ENCODE measurements at places on chromosomes 13 and 19.

DNA sequence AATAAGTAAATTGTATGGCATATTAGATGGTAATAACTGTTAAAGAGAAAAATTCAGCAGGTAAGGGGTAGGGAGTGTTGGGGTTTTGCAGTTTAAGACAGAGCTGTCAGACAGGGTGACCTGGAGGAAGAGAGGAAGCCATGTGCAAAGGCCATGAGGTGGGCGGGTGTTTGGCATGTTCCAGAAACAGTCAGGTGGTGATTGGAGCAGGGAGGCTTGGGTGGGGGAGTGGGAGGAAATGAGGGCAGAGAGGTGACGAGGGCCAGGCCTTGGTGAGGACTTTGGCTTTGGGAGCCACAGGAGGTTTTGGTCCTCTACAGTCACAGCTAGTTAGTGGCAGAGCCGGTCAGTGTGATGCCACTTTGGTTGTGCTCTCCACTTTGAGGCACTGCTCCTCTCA, 20.1 kb downstream of the RYR1 start:
- no peak for DNase-seq

DNA sequence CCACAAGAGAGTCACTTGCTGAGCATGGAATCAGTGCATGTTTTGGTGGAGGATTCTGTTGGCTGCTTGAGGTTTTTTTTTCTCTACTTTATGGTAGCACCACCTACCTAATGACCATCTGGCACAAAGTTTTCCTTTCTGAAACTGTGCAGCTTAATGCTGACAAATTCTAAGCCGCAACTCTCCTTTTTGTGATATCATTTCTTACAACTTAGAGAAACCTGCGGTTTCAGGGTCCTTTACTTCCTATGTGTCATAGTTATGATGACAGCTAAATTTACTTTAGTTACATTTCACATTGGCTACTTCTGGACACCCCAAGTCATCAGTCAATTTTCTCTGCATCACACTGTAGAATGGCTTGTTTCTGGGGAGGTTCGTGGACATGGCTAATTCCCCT, 115.4 kb upstream of the TMTC4 start:
- DNase-seq, result no peak

DNA sequence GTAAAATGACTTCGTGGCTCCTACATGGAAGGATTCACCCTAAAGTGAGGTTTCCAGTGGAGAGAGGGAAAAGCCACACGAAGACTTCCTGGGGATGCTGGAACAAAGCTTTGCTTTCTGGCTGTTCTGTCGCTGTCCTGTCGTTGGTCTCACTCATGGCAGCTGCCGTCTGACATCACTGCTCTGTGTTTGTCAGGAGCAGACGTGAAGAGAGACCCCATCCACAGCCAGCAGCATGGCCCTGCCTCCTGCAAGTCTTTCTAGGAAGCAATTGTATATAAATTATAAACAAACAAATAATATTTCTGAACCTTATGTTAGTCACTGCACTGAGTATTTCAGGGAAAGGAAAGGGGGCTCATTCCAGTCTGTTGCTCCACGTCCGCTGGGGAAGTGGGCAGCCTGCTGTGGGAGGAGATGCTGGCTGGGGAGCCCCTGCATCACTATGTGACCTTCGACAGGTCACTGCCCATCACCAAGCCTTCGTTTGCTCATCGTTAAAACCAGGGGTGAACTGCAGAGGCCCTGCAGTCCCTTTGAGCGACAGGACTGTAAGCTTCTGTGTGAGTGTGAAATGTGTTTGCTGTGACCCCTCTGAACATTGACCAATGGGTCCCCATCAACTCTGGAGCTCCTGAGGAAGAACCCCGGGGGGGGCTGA, 151.0 kb downstream of the DCT start:
- no peak for DNase-seq

- peak; percentile 7 for DNase-seq
Measured at GRCh38 chr19:47350630-47351029, 1.5 kb downstream of the DHX34 start.

GRCh38 chr13:72864142-72865011, 82.4 kb downstream of the PIBF1 start:
- peak; percentile 10 for DNase-seq

GRCh38 chr19:35719402-35720162, 1.8 kb downstream of the KMT2B start:
- no peak for DNase-seq

DNA sequence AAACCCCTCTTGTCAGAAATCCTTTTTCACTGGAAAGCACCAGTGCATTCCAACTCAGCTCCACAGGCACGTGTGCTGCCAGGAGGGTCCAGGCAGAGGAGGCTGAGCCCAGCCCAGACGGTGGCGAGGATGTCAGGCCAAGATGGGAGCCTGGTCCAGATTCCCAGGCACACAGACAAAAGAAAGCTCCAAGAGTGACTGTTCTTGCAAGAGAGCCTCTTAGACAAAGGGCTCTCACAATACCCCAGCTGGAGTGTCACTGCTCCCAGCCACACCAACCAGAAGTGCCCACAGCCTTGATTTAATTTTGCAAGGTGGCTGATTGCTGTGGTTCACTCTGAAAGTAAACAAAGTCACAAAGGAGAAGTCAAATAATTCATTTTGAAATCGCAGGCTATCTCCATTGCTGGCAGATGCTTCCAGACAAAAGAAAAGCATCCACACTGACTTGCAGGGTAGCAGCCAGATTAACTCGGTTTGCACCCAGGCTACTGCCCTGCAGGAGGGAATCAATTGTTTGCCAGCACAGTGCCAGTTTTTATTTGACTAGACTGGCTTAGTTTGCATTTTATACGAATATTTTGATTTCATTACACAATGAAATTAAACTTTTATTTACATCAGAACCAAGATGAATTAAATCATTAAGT, 95.1 kb downstream of the RAB20 start:
- DNase-seq, result no peak

DNA sequence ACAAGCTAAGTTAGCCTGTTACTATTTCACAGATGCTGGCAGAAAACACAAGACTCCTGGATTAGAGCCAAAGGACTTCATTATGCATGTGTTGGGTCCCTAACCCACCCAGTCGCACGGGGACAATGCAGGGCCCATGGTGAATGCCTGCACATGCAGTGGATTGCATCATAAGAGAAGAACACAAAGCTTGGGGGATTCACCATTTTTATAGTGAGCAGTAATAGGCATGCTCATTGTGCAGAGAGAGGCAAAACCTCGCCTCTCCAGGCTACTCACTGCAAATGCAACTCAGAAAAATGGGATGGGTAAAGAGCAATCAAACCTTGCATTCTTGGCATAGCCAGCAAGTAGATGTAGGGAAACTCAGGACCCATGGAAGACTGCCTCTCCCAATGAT, 115.8 kb downstream of the DIAPH3 start:
- no peak for DNase-seq

DNA sequence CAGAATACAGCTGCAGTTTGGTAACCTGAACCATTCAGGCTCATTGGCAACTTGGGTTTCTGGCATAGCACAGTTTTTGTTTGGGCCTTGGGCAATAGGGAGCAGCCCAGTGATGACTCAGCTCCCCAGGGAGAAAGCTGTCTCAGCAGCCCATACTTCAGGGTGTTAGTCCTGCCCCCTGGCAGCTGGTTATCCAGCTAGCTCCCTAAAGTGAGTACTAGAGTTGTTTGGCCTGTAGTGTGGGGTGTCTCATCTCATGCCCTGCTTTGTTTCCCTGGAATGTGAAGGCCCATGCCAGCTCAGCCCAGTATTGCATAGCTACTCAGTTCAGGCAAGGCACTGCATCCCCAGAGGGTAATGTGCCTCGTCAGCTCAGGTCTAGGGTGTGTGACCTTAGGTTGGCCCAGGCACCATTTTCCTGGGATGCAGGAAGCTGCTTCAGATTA, 18.2 kb upstream of the ZNF543 start:
- DNase-seq, result peak; percentile 90

GRCh38 chr13:112248406-112248760, 127.8 kb upstream of the SPACA7 start:
- no peak for DNase-seq

- DNase-seq, result peak; percentile 7
Measured at GRCh38 chr19:11506101-11506555, 489 bp upstream of the ZNF653 start.

GRCh38 chr13:113117911-113118260, 4.7 kb upstream of the F10 start:
- no peak for DNase-seq

- DNase-seq, result peak; percentile 87
Measured at GRCh38 chr19:43474986-43475705, 9.7 kb upstream of the LYPD3 start.

DNA sequence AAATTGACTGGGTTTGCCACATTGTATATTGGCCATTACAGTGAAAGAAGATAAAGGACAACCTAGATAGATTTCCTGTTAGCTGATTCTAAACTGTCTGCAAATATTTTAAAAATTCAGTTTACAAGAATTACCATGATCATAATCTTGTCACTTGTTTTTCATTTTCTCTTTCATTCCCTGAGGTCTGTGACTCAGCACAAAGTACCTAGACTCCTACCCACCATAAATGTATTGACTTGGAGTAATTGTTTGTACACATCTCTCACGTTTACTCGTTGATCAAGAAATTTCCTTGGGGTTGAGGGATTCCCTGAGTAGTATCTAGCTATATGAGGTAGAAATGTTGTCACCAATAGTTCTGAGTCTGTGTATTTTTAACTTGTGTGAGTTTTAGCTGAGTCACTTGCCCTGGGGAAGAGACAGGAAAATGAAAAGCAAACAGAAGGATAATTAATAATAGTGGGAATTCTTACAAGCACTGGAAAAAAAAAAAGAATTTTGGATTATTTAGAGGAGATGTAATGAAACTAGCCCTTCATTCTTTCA, 299.2 kb upstream of the DACH1 start:
- DNase-seq, result no peak

DNA sequence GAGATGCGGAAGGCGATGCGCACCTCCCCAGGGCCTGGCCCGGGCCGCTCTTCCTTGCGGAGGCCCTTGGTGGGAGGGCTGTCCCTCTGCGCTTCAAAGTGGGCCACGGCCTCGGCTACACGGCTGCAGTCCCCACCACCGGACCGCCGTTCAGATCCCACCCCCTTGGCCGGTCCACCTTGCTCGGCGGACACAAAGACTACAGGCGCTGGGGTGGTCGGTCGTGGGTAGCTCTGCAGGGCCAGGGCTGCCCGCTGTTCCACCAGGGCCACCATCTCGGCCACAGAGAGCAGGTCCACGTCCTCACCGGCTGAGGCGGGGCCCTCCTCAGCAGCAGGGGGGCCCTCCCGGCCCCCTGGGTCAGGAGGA, 18.0 kb downstream of the FBXO46 start:
- DNase-seq, result no peak
